Central memory CD4-positive, alpha-beta T cell (primary cell): ENCODE measurements at places on chromosomes 3 and 15.

GRCh38 chr3:172527306-172527705 is 4.1 kb upstream of the TNFSF10 start:
- DNase-seq: no peak

DNA sequence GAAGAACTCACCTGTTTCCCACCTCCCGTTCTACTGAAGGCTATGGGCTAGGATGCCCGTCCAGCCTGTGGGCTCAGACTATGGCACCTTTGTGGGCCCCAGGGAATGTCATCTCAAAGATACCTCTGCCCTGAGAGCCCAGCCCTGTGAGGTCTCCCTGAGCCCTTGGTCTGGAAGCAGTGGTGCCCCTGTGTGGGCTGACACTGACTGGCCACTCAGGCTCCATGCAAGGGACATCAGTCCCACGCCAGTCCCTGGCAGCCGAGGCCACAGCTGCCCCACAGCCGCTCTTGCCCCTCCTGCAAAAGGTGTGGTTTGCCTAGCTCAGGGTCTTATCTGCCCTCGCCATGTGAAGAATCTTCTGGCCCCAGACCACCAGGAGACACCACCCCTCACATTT is 106.9 kb downstream of the KLF13 start:
- no peak for DNase-seq

- DNase-seq: no peak
Measured at GRCh38 chr15:81789403-81789802, 256.4 kb downstream of the MEX3B start.

DNA sequence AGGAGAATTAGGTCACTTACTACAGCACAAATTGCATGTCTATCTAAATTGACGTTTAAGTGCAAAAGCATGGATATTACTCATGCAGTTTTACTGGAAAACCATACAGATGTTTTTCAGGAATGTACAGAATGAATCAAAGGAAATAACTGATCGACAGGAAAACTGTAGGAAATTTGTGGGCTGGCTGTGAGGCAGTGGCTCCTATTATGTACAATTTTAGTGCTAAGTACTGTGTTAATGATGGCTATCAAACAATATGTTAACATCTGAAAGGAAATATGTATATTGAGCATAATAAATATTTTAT is 6.9 kb downstream of the NUDT16 start:
- no peak for DNase-seq

DNA sequence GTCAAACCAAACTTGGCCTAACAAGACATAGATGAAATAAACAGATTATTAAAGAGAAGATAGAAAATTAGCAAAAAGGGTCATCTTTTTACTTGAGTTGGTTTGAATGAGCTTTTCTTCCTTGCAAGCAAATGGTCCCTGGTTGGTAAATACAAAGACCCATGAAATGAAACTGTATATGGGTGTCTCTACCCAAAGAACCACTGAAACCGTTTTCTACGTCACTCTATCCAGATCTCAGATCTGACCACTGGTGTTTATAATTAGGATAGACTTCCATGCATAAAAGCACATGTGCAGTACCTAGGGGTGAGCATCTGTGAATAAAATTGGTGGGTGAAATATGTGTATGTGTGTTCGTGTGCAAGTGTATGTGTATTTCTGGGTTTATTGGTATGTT is 73.2 kb downstream of the CLDN11 start:
- no peak for DNase-seq

DNA sequence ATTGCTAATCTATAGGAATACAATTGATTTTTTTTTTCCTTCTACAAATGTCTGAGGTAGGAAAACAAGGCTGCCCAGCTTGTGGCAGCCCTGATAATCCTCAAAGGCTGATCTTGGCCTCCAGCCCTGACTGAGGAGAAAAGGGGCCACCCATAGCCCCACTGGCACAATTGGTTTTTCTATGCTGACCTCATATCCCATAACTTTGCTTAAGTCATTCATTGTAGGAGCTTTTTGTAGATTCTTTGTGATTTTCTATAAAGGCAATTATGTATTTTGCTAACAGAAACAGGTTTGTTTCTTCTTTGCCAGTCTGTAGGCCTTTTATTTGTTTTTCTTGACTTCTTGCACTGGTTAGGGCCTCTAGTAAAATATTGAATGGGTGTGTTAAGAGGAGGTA is 80.2 kb upstream of the C15orf39 start:
- no peak for DNase-seq

GRCh38 chr3:10581251-10581650 is 75.9 kb upstream of the ATP2B2 start:
- no peak for DNase-seq

DNA sequence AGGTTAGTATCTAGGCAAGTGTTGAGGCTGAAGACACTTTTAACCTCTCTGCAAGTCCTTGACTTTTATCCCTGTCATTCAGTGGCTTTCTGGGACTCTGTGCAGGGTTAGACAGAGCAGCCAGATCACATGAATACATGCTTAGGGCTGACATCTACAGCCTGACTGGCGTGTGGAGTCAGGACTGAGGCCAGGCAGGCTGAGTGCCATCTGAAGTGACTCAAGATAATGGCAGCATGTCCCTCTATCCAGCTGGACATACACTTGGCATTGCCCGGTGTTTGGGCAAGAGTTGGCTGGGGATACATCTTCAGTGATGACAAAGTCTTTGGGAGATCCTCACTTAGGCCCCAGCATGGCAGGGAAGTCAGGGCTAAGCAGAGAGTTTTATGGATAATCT is 22.4 kb downstream of the DUOX2 start:
- DNase-seq: no peak

- DNase-seq: no peak
Measured at GRCh38 chr3:7929319-7929889, 572.2 kb upstream of the LMCD1 start.

DNA sequence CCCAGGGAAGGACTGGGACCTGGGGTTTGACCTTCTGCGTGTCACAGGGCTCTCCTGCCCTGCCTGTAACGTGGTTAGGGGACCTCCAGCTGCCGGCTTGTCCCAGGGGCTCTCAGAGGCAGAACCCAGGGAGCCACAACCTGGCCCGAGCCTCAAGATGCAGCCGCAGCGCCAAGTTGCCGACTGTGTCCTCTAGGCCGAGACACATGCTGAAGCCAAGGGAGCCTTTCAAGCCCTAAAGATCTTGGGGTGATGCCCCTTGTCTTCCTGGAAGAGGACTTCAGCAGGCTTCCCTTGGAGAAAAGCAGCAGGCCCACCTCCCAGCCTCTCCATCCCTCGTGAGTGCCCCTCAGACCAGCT is 7.2 kb downstream of the DNAJB8 start:
- no peak for DNase-seq

DNA sequence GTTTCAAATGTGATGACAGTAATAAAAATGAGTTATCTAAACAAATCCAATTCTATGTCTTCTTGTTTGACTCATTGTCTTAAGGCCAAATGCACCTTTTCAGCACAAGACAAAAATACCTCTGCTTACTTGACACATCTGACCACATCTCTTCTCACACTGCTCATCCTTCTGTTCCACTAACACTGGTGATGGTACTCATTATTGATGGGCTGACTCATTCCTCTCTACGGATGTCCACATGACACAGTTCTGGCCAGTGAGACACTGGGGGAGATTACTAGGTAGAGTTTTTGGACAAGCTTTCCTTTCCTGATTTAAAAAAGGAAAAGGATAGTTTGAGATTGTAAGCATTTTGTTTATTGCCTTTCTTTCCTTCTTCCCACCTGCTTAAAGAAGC is 410.6 kb upstream of the THRB start:
- DNase-seq: no peak

GRCh38 chr3:186213946-186214345 is 105.1 kb upstream of the ETV5 start:
- DNase-seq: no peak

GRCh38 chr3:40207796-40208195 is 101.7 kb upstream of the EIF1B start:
- DNase-seq: no peak

DNA sequence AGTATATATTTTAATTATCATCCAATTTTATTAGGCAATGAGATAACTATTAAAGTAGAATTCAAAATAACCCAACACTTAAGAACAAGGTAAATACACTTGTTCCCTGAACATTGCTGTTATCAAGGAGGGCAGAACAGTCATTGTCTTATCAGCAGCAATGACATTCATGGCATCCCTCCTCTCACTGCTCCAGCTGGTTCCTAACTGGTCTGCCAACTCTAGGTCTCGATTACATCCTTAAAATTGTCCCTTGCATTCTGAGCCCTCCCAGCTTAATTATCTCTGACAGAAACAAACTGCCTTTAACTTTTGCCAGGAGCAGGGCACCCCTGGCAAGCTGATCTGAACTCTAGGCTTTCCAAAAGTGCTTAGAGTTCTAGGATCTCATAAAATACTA is 14.0 kb upstream of the DYNC1LI1 start:
- no peak for DNase-seq

GRCh38 chr3:197746209-197746608 is 3.5 kb upstream of the FYTTD1 start:
- DNase-seq: no peak

GRCh38 chr15:88393719-88394519 is 73.3 kb downstream of the MRPL46 start:
- no peak for DNase-seq

DNA sequence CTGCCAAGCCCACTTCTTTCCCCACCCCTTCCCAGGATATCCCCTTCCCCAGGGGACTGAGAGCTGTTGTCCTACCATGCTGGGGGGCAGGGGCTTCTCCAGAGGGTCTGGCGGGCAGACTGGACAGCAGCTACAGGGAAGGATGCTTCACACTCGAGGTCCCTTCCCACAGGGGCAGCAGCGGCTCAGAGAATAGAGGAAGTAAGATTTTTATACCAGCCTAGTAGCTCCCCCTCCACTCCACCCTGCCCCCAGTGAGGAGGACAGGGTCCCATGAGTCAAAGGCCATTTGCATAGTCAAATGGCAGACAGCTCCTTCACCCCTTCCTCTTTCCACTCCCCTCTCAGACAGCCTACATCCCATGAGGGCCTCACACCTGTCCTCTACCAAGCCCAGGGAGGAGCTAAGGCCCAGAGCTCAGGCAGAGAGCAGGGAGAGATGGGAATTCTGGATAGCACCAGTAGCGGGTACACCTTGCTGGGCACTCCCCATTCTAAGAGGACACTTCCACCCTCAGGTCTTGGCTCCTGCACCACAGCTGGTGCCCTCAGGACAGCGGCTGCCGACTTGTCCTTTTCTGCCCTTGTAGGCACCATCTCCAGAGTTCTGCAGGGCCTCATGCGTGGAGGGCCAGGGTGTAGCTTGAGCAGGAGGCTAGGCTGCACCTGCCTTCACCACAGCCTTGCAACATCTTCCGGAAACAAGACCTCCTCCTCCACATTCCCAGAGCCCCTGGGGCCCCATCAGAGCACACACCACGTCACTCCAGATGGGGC is at the start of gene TLR9:
TLR9 (minus strand) TSS at position 194 of the 777 bp plus-strand sequence; CDS start at position 78, 116 bp downstream.
- no peak for DNase-seq

GRCh38 chr15:36886701-36887100 is 213.6 kb downstream of the MEIS2 start:
- DNase-seq: no peak

DNA sequence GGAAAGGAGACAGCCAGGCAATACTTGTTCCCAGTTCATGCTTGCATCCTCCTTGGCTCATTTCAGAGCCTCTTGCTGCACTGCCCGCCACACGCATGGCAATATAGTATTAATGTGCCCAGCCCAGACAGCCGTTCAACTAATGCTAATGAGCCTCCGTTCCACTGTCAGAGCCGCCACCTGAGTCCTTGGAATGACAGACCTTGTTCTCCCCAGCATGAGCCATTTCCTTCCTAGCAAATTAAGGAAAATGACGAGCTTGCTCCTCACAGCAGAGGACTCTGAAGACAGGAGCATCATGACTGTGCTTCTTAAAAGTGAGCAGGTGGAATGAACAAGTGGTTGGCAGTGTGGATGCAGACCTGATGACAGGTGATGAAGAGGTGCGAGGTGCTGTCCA is 10.8 kb upstream of the LRRC15 start:
- no peak for DNase-seq

DNA sequence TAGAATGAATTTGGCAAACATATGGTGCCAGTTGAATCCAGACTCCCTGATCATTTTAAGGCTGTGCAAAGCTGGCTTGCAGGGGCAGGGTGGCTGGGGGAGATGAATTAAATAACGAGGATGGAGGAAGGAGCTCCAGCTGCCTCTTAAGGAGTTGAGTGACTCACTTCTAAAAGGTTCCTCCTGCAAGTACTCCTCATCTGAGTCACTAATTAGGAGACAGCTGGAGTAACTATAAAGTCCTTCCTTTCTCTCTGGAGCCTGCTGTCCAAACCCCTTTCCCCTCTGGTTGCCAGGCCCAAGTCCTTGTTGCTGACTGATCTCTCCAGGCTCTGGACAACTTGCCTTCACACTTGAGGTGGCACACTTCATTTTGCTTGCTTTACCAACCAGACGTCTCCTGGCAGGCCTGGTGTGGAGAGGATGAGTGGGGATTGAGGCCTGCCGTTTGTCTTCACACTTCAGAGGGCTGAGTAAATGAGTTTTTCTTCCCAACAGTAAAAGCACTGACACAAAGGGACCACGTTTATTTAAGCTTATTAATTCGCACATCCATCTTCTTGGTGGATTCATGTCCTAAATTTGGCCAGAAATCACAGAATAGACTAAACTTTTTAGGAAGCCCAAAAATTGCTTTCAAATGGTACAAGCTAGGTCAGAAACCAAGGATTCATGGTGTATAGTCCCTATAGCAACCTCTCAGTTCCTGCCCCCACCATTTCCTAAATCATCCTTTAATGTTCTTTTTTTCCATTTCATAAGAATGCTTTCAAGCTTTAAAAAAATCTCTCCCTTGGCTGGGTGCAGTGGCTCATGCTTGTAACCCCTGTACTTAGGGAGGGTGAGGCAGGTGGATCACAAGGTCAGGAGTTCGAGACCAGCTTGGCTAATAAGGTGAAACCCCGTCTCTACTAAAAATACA is 90.5 kb upstream of the MYRIP start:
- no peak for DNase-seq

DNA sequence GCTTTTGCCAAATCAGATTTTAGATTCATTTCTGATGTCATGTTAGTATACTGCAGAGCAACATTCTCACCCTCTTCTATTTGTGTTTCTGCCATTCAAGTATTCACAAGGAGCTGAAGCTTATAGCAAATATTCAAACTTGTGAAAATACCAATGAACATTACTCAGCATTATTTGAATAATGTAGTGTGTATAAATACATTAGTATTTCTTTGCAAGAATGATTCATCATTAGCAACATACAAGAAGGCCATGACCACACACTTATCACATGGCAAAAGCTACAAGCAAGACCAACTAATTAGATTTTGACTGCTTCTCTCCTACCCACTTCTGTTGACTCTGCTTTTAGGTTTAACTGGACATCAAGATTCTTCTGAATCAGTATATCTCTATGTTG is 124.9 kb downstream of the IGSF11 start:
- DNase-seq: no peak

- no peak for DNase-seq
Measured at GRCh38 chr3:53994986-53995603, 103.4 kb upstream of the SELENOK start.

GRCh38 chr3:196554205-196554604 is 14.1 kb downstream of the WDR53 start:
- DNase-seq: no peak

- DNase-seq: no peak
Measured at GRCh38 chr3:52080830-52081719, 24.7 kb upstream of the DUSP7 start.
